Fibroblast of skin of right quadriceps (primary cell): ENCODE measurements at places on chromosomes 6 and 20.

GRCh38 chr6:54737247-54737646 lies 109.3 kb upstream of the FAM83B start:
- DNase-seq, result no peak

GRCh38 chr6:87436435-87436834 lies 28.7 kb downstream of the CFAP206 start:
- DNase-seq, result peak; percentile 60

DNA sequence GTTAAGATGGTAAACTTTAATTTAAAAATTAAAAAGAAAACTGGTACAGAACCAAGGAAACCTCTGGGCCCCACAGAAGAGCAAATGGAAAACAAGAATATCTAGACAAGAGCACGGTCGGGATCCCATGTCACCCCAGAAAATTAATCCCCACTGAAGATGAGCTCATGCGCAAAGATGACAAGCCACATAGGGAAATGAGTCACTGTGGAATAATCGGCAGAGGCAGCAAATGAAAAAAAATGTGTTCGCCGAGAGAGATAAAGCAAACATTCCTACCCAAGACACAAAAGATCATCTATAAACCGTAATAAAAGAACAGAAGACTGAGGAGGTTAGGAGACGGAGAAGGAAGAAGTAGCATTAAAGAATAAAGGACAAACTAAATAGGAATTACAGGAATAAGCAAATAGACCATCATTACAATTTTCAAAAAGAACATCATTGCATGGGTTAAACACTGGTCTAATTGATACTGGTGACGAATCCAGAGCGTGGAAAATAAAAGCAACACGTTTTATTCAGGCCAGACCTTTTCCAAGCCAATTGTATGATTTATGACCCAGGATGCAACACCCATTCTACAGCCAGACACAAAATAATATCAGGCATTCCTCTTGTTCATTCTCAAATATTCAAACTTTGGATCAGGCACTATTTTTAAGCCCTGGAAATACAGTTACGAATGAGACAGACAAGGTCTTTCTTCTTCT lies 138.0 kb upstream of the ARID1B start:
- no peak for DNase-seq

DNA sequence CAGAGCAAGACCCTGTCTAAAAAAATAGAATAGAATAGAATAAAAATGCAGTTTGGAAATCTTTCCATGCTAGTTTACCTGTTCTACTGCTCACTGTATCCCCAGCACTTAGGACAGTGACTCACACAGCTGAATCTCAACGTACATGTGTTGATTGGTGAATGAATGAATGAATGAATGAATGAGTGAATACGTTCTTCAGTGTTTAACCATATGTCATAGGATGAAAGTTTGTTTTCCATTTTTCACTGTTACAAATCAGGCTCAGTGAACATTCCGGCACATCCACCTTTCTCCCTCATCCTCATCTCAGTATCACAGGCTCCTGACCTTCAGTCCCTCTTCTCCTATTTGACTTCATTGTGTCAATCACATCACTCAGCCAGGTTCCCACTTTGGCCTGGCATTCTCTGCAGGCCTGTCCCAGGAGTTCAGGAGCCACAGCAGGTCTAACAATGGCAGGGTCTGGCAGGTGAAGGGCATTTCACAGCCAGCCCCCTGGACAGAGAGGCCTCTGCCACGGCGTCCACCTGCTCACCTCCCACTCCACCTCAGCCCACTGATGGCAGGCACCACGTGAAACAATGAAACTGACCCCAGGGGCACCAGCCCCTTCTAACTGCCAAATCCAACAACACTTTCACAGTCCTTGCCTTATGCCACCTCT lies 7.9 kb downstream of the ZC3H12D start:
- DNase-seq, result no peak

- DNase-seq, result peak; percentile 30
Observed at GRCh38 chr6:99349171-99350141, at the start of gene FAXC. Gene FAXC, minus strand, starts transcription at chr6:99349674. Its CDS starts 302 bp downstream, at chr6:99349372.

- no peak for DNase-seq
Observed at GRCh38 chr6:135053406-135053805, 1.2 kb downstream of the HBS1L start.

GRCh38 chr6:142301651-142302391 lies at the start of gene ADGRG6:
Gene ADGRG6, plus strand, starts transcription at chr6:142302007. Its CDS starts 323 bp downstream, at chr6:142302330.
- peak; percentile 45 for DNase-seq

DNA sequence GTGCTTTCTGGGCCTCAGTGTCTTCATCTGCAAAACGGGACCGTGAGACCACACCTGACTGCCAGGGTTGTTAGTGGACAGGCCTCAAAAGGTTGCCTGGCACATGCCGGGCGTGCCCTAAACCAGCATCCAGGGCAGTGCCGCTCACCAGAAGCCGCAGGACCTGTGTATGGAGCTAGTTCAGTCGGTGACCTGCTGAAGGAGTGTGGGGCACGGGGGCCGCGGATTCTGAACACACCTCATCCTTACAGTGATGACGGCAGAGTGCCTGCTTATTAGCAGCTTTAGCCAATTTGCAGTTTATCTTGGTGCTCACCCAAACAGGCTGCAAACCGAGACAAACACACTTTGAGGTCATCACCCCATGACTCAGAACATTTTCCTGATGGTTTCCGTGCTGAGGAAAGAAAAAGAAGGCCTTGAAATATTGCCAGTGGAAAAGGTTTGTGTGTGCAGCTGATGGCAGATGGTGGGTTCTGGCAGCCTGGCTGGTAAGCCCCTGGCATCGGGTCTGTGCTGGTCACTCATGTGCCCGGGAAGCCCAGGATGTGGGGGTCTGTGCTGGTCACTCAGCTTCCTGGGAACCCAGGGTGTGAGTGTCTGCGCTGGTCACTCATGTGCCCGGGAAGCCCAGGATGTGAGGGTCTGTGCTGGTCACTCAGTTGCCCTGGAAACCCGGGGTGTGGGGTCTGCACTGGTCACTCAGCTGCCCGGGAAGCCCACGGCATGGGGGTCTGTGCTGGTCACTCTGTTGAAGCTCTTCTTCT lies 153.8 kb downstream of the ERMARD start:
- peak; percentile 7 for DNase-seq

- DNase-seq, result no peak
Observed at GRCh38 chr6:25277386-25277785, 1.8 kb upstream of the CARMIL1 start.

DNA sequence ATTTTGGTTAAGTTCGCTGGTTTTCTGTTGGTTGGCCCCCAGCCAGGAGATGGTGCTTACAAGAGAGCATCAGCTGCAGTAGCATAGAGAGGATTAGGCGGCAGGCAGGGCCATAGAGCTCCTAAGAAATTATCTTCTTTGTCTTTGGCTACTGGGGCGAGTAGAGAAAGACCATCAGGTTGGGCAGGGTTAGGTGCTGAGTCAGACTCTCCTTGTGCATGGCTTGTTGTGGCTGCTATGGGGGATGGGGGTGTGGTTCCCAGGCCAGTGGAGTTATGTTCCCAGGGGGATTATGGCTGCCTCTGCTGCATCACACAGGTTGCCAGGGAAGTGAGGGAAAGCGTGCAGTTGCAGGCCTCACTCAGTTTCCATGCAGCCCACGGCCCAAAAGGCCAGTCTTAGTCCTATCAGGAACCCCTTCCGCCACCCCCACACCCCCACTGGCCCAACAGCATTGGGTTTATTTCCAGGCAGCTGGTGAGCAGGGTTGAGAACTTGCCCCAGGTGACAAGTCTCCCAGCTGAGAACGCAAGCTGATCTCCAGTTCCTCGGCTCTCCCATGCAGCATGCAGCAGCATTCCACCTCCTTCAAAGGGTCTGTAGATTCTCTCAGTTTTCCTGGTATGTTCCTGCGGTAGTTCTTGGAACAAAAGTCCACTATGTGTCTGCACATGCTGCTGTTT lies 243.7 kb downstream of the UTRN start:
- peak; percentile 78 for DNase-seq

DNA sequence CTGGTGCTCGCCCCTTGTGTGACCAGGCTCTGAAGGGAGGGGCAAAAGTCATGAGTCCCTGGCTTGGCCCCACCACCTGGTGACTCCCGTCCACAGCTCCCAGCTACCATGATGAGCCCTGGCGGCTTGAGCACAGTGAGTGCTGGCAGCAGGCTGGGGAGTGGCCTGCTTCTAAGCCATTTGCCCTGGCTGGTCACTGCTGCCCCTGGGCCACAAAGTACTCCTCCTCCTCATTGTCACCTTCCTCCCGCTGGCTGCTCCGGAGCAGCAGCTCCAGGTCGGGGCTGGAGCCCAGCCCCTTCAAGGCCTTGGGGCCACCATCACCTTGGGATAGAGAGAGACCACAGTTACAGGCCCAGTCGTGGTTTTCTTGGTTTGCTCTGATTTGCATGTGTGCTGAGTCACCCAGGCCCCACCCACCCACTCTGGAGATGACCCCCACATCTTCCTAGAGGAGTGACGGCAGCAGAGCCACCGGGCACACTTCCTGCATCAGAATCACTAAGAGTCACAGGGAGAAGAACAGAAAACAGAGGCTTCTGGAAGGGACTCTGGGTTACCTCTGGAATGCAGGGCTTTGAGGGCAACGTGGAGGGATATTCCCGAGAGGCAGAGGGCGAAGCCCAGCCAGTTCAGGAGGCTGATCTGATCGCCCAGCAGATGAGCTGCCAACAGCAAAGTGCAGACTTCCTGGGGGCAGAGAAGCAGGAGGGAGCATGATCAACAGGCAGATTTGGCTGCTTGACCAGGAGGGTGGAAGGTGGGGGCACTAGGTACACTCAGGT lies 42.1 kb upstream of the CDH22 start:
- peak; percentile 89 for DNase-seq

- DNase-seq, result no peak
Observed at GRCh38 chr20:31670371-31671228, 32.9 kb downstream of the COX4I2 start.

- DNase-seq, result peak; percentile 42
Observed at GRCh38 chr6:39980839-39981580, 46.7 kb upstream of the MOCS1 start.

- DNase-seq, result no peak
Observed at GRCh38 chr6:88493717-88494116, 327.6 kb upstream of the CNR1 start.

GRCh38 chr6:107196152-107196551 lies 80.8 kb upstream of the BEND3 start:
- no peak for DNase-seq

- DNase-seq, result no peak
Observed at GRCh38 chr20:40875116-40876085, 153.2 kb upstream of the TOP1 start.

- no peak for DNase-seq
Observed at GRCh38 chr6:167089243-167090142, 33.4 kb upstream of the CCR6 start.

DNA sequence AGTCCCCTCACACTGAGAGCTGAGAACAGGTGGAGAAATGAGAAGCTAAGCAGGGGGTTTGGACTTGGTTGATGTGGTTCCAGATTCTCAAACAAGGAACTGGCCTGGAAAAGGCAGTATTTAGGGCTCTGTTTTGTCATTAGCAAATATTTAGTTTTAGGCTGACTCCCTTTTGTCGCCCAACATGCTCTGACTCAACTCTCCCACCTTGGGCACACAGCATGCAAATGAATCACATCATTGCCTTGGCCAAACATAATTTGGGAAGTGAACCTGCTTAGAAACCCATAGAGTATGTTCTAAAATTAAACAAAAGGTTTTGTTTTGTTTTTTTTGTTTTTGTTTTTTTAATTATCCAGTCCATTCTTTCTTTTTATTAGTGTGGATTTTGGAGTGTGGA lies 9.5 kb upstream of the UQCC2 start:
- DNase-seq, result no peak

DNA sequence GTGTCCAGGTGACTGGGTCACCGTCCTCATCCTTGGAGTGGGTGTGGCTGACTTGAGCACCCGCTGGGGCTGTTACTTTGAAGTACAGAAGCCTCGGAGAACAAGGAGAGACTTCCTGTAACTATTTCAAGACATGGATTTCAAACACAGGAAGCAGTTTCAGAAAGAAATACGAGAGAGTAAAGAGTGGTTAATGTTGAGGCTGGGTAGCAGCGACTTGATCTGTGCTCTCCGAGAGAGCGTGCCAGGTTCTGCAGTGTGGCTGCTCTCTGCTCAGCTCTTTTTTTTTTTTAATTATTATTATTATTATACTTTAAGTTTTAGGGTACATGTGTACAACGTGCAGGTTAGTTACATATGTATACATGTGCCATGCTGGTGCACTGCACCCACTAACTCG lies 17.5 kb upstream of the EFCAB8 start:
- DNase-seq, result no peak

DNA sequence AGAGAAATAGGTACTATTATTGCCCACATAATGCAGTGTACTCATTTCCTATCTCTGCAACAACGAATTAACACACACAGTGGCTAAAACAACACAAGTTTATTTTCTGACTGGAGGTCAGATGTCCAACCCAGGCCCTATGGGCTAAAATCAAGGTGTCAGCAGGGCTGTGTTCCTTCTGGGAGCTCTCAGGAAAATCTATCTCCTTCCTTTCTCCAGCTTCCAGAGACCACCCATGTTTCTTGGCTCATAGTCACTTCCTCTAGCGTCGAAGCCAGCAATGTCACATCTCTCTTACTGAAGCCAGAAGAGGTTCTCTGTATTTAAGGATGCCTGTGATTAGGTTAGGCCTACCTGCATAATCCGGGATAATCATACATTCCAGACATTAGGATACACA lies 60.9 kb upstream of the TOP1 start:
- no peak for DNase-seq

GRCh38 chr20:13131688-13132087 lies 89.4 kb upstream of the ISM1 start:
- DNase-seq, result no peak

- no peak for DNase-seq
Observed at GRCh38 chr6:20061952-20062351, 150.3 kb downstream of the MBOAT1 start.

GRCh38 chr6:120966321-120966720 lies 368.0 kb downstream of the TBC1D32 start:
- no peak for DNase-seq

- DNase-seq, result no peak
Observed at GRCh38 chr20:21372016-21372415, 25.3 kb downstream of the NKX2-4 start.

- DNase-seq, result no peak
Observed at GRCh38 chr20:62816031-62816883, 593 bp upstream of the COL9A3 start.

DNA sequence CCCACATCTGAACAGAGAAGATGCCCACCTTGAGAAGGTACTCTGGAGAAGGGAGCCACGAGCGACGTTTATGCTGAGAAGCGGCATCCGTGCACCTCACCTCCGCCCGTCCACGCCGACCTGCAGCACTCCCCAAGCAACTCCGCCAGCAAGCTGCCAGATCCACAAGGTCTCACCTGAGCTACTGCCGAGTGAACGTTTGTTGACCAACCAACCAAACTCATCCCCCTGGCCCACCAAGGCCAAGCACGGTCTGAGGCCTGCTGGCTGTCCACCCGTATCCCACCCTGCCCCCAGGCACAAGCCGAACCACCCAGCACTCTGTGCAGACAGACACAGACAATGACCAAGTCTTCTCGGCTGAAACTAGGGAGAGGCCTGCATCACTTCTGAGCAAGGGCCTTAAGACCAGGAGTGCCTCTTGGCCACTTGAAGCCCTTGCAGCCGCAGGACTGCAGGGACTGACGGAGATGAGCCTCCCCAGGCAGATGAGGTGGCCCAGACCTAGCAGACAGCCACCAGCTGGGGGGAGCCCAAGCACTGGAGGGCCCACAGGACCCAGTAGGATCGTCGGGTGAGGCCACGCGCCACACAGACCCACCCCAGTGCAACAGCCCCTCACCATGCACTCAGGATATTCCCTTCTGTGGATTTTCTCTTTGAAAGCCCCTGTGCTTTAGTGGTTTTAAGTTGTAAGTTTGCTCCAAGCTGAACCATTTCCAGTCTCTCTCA lies 12.1 kb downstream of the TAF4 start:
- DNase-seq, result no peak
